Chondrocyte (in vitro differentiated cells): ENCODE measurements at places on chromosomes 3 and 15. TPM values are rescaled to one million over a fixed set of nuclear protein-coding genes. Genes with fewer than 3 reads are reported as not detected.

GRCh38 chr3:117480525-117480924 lies 770.9 kb downstream of the TUSC7 start:
- no peaks in the 10 kb centered on the region for H3K27me3 ChIP-seq
- no peak overlapping the region for H3K27ac ChIP-seq
- no peaks in the 10 kb centered on the region for H3K4me1 ChIP-seq
- H3K4me3 ChIP-seq, result no peak overlapping the region

DNA sequence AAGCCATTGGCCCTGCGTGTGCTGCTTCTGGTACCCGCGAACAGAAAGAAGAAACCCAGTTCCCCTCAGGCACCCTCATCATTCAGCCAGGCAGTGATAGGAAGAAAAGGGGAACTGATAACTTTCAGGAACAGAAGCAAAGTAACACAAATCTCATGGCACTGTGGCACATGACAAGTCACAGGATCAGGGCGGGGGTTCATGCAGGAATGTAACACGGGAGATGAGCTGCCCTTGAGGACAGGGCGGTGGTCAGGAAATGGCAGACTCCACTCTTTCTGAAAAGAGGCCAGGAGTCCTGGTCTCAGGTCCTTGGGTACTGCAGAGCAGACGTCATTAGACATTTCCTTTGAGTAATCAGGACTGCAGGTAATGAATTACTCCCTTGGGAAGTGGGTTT lies 95.5 kb downstream of the CCNL1 start:
- H3K4me1 ChIP-seq, result peaks cover 15% of the 10 kb centered on the region
- H3K27ac ChIP-seq, result no peak overlapping the region
- H3K36me3 ChIP-seq, result no peaks in the 10 kb centered on the region
- no peak for DNase-seq

The GOLGA8S gene
- total RNA-seq, result 0.32 to 0.94 TPM (median 0.46 TPM) in 3 replicates

The ECE2 gene
- total RNA-seq, result not detected in 3 replicates

The ZCWPW2 gene
- 1.1 to 2.1 TPM (median 1.8 TPM) in 3 replicates for total RNA-seq
